ENCODE measurements at places on chromosomes 3 and 15. TPM values are rescaled to one million over a fixed set of nuclear protein-coding genes. Genes with fewer than 3 reads are reported as not detected.

Gene SH2D7
- total RNA-seq, result not detected

Gene SPATA12
- total RNA-seq, result 0.17 TPM

Gene ILDR1
- not detected for total RNA-seq

Gene ALDH1L1
- not detected for total RNA-seq

Gene TNFSF10
- 180 TPM for total RNA-seq

Gene RPP14
- 22.0 TPM for total RNA-seq

Gene SCAANT1
- not detected for total RNA-seq

Gene BHLHE40
- total RNA-seq, result 16.0 TPM

Gene CTXN2
- total RNA-seq, result not detected

Gene PTH1R
- 0.85 TPM for total RNA-seq

Gene SUSD5
- total RNA-seq, result 1.7 TPM

Gene GOLGA6B
- not detected for total RNA-seq

Gene LRRFIP2
- total RNA-seq, result 40.2 TPM

Gene CDV3
- total RNA-seq, result 279 TPM

Gene SNX22
- 0.23 TPM for total RNA-seq

Gene ACAN
- 1.2 TPM for total RNA-seq

Gene CCDC50
- total RNA-seq, result 372 TPM

Gene PLCH1
- under 0.01 TPM for total RNA-seq

Gene SMAD3
- total RNA-seq, result 29.9 TPM

Gene TGM5
- total RNA-seq, result not detected

Gene ANKRD34C
- not detected for total RNA-seq

Gene PPP2R3A
- 7.3 TPM for total RNA-seq

Gene ZDHHC19
- total RNA-seq, result not detected

Gene NDN
- 40.3 TPM for total RNA-seq

Gene LRTM1
- not detected for total RNA-seq

Gene LDHAL6B
- not detected for total RNA-seq

Gene CHRM5
- not detected for total RNA-seq

Gene SAMD7
- not detected for total RNA-seq

Gene ADAMTS9
- total RNA-seq, result 80.3 TPM

Gene ZDHHC23
- 14.9 TPM for total RNA-seq

Gene GDPGP1
- total RNA-seq, result 11.7 TPM

Gene TUBGCP5
- total RNA-seq, result 25.8 TPM

Gene ZPLD1
- total RNA-seq, result 0.05 TPM

Gene HRG
- not detected for total RNA-seq

Gene FBXO40
- not detected for total RNA-seq

Gene SMC4
- 46.8 TPM for total RNA-seq

Gene TMCC1
- total RNA-seq, result 21.7 TPM

Gene KBTBD8
- 2.6 TPM for total RNA-seq

Gene MBD4
- total RNA-seq, result 26.4 TPM

Gene GNAT1
- not detected for total RNA-seq

Gene GLCE
- total RNA-seq, result 65.7 TPM

Gene FBLN2
- total RNA-seq, result 16.5 TPM

Gene SUCNR1
- total RNA-seq, result not detected

Gene NPAP1
- total RNA-seq, result not detected

Gene UNC13C
- total RNA-seq, result not detected

Gene RARRES1
- total RNA-seq, result 1.3 TPM

Measured in dermis blood vessel endothelial cell (primary cell).